ENCODE measurements at places on chromosomes 5 and 9.

GRCh38 chr5:82174919-82175219 is 103.3 kb downstream of the RPS23 start:
- DNase-seq = no peak

- no peak for DNase-seq
These were observed 26.0 kb downstream of the PSIP1 start for GRCh38 chr9:15484802-15485201.

- DNase-seq = peak; percentile 18
These were observed 30.9 kb downstream of the GALNT10 start for GRCh38 chr5:154221371-154221896.

- no peak for DNase-seq
These were observed 36.7 kb upstream of the IZUMO3 start for GRCh38 chr9:24582146-24583126.

- DNase-seq = no peak
These were observed 248.6 kb downstream of the TMEM232 start for GRCh38 chr5:110477911-110478310.

GRCh38 chr5:146529984-146530383 is 14.0 kb upstream of the GPR151 start:
- DNase-seq = no peak

DNA sequence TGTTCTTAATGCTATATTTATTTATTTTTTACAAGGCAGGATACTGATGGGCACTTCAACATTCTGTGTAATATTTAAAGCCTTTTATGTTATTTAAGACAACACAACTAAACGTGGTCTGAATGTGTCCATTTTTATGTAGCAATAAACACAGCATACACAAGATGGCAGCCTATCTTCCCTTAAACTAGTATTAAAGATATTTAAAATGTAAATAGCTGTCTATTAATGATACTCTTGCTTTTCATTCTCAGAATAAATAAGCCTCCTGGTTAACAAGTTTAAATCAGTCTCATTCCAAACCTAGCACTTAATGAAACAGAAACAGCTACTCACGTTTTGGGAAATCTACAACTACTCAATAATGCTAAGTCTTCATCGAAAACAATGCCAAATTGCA is 315.7 kb downstream of the MCTP1 start:
- DNase-seq = no peak

DNA sequence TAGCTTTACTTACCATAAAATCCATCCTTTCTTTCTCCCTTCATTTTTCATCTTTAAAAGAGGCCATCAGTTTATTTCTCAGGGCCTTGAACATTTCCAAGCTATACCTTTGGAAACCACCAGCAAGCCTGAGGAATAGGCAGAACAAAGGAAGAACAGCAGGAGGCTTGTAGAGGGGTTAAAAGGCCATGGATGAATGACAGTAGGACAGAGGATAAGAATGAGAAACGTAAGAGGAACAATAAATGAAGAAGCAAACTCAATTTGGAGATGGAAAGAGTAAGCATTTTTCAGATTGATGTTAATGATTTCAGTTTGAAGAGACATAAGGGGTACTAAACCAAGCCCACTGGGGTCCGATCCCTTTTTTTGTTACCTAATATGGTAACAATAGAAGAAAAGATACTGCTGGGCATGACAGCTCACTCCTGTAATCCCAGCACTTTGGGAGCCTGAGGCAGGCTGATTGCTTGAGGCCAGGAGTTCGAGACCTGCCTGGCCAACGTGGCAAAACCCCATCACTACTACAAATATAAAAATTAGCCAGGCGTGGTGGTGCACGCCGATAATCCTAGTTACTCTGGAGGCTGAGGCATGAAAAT is 106.6 kb upstream of the NMUR2 start:
- no peak for DNase-seq

DNA sequence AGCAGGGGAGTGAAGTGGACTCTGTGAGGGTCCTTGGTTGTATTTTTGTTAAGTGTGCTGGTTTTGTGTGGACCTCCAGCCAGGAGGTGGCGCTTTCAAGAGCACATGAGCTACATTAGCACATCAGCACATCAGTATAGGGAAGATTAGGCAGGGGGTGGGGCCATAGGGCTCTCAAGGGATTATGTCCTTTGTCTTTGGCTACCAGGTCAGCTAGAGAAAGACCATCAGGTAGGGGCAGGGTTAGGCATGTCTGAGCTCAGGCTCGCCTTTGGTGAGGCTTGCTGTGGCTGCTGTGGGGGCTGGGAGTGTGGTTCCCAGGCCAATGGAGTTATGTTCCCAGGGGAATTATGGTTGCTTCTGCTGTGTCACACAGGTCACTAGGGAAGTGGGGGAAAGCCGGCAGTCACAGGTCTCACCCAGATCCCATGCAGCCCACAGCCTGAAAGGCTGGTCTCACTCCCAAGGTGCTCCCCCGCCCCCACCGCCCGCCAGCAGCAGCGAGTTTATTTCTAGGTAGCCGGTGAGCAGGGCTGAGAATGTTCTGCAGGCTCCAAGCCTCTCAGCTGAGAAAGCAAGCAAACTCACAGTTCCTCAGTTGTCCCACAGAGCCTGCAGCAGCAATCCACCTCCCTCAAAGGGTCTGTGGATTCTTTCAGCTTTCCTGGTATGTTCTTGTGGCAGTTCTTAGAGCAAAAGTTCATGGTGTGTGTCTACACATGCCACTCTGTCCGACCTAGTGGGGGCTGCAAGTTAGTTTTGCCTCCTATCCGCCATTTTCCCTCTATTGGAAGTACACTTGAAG is 13.7 kb downstream of the OR1J1 start:
- DNase-seq = no peak

- DNase-seq = no peak
These were observed 7.4 kb upstream of the KIAA1958 start for GRCh38 chr9:112479221-112479620.

All from stimulated activated CD8-positive, alpha-beta memory T cell treated with anti-CD3 and anti-CD28 coated beads, Interleukin-4, amount 100 ng/mL, for 4 hours (primary cell).